Fibroblast of villous mesenchyme (primary cell): ENCODE measurements at places on chromosomes 5 and 9.

DNA sequence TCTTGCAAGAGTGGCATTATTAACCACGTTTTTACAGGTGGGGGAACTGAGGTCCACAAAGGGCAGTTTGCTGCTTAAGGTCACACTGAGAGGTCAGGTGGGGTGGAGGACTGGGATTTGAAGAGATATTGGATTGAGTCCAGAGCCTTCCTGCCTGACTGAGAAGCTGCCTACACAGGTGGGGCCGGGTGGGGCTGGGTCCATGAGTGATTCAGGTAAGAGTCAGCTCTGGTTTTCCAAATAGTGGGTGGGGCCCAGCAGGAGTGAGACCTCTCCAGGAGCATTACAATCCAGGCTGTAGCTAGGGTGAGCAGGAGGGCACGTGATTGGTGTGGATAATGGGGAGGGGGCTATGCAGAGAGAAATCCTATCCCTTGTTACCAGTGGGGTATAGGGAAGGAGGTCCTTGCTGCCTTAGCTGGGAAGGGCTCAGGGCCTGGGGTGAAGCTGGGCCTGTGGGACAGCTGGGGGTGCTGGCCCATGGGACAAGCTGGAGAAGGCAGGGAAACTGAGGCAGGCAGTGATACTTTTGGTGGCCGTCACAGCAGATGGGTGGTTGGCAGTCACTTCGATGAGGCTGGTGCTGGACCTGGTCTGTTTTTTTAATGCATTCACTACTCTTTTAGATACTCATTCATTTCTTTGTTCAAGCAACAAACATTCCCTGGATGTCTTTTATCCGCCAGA, 2.9 kb upstream of the PTGS1 start:
- no peak for DNase-seq

- no peak for DNase-seq
Observed at GRCh38 chr5:151208481-151208914, 15.4 kb downstream of the CCDC69 start.

DNA sequence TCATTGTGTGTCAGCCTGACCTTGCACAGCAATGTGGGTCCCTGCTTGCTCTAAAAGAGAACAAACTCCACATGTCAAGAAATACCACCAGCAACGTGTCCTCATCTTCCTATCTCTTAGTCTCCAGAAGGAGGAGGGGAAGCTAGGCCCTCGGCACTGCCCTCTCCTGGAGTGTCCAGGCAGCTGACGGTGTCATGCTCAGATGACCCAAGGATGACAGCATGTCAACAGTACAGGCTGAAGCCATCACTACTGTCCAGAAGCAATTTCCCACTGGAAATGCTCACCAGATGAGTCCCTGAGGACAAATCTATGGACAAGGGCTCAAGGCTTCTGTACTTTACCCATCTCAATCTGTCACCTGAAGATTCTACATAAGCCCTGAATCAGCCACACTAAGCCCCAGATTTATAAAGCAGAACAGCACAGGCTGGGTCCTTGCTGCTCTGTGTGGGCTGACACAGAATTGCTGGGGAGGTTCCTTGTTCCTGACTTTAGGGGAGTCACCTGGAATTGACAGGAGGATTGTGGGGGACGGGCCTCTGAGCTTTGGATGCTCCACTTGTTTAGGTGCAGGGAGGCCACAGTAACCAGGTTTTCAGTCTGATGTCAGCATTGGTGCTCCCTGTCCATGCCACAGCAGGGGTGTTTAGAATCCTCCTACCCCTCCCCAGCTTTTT, 210.2 kb downstream of the DAB2IP start:
- peak; percentile 51 for DNase-seq

- DNase-seq: no peak
Observed at GRCh38 chr5:67009028-67009427, 187.6 kb downstream of the CD180 start.

GRCh38 chr5:5421961-5422818, at the start of gene ICE1:
ICE1 (plus strand) TSS chr5:5422677; CDS start chr5:5422916, 239 bp downstream.
- peak; percentile 99 for DNase-seq

DNA sequence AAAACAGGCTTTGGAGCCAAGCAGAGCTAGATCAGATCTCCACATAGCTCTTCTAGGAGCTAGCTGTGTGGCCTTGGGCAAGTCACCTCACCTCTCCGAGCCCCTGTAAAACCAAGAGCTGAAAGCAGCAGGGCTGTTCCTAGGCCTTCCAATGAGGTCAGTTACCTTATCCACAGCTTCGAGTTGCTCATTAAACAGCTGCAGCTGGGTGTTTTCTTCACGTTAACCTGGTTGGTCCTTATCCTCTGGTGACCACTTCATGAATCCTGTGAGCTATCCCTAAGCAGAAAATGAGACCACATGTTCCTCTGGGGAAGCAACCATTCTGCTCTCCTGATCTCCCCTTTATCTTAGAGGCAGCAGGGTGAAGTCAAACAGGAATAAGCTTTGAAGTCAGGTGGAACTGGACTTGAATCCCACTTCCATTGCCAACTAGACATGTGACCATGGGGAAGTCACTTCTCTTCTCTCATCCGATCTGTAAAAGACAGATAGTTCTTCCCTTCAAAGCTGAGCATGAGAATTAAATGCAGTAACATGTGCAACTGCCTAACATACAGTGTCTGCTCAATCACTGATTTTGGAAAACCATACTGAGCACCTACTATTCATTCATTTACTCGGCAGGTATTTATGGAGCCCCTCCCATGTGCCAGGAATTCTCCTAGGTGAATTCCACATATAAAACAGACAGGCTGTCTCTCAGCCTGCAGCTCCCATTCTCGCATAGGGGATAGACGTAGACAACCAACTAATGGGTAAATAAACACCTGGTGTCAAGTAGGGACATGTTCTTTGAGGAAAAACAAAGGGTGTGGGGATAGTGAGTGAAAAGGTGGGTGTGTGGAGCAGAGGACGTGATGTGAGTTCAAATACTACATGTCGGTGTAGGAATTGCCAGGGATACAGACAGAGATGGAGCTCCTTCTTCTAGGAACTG, 111.7 kb upstream of the BOD1 start:
- DNase-seq: no peak

GRCh38 chr9:128636024-128636390, 20.6 kb downstream of the DYNC2I2 start:
- no peak for DNase-seq

DNA sequence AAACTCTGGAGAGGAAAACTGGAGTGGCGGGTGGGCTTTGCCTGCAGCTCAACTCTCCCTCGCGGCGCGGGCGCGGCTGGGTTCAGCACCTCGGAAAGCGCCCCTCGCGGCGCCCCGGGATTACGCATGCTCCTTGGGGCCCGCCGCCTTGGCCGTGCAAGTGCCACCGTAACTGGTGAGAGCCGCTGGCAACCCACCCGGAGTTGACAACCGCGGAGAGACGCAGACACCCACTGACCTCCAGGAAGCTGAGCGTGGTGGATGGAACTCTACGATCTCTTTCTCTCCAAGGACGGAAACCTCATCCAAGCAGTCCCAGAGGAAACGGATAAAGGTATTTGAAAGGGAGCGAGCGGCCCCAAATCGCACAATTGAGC, 194 bp upstream of the RXFP3 start:
- peak; percentile 77 for DNase-seq

DNA sequence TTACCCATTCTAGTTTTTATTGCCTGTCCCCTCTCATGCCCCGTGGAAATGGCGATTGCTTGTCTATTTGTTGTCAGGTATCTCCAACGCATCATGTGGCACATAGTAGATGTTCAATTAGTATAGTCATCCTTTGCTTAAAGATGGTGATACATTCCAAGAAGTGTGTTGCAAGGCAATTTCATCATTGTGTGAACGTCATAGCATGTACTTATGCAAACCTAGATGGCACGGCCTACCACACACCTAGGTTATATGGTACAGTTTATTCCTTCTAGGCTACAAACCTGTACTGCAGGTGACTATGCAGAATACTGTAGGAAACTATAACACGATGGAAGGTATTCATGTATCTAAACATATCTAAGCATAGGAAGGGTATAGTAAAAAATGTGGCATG, 163.9 kb upstream of the DAPK1 start:
- no peak for DNase-seq

DNA sequence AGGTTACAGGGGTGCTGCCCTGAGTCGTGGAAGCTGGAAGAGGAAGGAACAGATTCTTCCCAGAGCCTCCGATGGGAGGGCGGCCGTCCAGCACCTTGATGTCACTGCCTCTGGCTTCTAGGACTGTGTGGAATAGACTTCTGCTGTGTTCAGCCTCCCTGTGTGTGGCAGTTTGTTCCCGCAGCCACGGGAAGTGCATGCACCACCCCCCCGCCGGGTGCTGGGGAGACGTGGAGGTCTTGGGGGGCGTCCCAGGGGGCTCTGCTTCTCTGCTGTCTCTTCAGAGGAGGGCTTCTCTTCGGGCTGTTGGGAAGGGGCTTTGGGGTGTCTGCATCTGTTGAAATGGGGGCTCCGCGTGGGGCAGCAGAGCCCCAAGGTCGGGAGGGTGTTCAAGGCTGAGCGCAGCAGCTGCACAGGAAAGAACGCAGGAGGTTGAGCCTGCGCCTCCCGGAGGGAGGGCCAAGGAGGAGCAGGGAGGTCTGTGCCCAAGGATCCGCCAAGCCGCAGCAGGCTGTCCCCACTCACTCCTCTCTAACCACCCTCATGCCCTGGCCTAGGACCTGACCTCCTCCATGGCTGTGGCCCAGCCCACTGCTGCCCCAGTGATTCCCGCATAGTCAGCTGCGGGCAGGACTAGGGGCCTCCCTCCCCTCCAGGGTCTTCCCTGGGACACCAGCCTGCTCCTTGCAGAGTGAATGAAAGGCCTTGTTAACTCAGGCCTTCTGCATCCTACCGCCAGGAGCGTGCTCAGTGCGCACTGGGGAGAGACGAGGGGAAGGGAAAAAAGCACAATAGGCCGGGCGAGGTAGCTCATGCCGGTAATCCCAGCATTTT, 45.0 kb downstream of the ROPN1L start:
- no peak for DNase-seq

DNA sequence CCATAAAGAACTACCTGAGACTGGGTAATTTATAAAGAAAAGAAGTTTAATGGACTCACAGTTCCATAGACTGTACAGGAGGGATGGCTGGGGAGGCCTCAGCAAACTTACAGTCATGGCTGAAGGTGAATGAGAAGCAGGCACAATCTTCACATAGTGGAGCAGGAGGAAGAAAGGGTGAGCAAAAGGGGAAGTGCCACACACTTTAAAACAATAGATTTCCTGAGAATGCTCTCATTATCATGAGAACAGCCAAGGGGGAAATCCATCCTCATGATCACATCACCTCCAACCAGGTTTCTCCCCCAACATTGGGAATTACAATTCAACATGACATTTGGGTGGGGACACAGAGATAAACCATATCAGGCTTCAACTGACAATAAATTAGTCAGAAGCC, 664.9 kb downstream of the TAF11L14 start:
- no peak for DNase-seq

GRCh38 chr5:13994621-13995253, 50.2 kb upstream of the DNAH5 start:
- no peak for DNase-seq

DNA sequence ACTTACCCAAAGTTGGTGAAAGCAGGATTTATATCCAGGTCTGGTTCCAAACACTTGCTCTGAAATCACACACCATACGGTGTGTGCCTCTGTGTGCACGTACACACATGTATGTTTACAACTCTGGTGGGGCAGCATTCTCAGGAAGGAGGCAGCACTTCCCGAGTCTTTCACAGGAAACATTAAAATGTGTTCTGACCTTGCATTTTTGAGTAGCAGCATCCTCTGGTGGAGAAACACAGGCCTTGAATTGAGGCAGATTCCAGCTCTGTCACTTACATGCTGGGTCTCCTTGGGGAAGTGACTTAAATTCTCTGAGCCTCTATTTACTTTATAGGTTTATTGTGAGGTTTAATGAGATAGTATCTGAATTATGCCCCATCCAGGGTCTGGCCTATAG, 126.4 kb downstream of the RGS3 start:
- DNase-seq: peak; percentile 51

DNA sequence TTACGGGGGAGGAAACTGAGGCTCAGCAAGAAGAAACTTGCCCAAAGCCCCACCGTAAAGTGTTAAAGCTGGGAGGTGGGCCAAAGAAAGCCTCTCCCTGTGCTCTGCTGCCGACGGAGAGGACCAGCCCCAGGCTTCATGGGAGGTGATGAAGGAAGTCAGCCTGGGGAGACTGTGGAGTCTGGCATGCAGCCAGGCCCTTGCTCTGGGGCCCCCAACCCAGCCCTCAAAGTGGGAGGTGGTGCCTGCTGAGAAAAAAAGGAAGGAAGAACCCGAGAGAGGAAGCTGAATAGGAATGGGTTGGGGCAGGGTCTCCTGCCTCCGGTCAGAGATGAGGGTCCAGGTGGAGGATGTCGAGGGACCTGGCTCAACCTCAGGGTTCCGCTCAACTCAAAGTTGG, 3.8 kb downstream of the RNF44 start:
- no peak for DNase-seq

DNA sequence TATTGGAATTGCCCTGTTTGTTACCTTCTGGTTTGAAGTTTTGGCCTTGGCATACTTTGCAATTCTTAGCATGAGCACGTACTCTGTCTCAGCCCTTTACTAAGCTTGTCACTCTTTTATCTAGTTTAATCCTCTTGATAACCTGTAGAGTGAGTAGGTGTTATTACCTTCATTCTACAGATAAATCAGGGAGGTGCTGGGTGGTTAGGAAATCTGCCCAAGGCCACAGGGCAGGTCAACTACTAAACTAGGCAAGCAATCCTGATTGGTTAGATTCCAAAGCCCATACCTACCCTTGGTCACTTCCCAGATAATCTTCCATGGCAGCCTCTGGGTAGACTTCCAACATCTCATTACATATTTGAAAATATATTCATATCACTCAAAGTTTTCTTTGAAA, 65.7 kb downstream of the PCSK5 start:
- no peak for DNase-seq

DNA sequence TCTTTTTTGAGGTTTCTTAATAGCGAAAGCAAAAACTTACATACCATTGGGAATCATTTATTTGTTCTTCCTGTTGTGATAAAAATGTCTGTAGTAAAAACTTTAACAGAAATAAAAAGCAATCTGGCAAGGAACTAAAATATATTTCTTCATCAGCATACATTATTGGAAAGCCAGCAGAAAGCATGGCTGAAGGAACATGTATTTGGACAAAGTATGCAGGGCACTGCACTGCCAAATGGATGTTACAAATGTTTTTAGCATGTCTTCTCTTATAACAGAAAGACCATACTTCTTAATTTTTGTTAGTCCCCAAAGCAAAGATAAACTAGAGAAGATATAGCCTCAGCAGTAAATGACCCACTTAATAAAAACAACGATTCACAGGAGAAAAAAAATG, 80.5 kb downstream of the SMIM15 start:
- DNase-seq: no peak

- DNase-seq: no peak
Observed at GRCh38 chr5:130035388-130035787, 131.1 kb downstream of the CHSY3 start.

GRCh38 chr9:78072586-78073199, 41.1 kb upstream of the GNAQ start:
- no peak for DNase-seq
